ENCODE measurements at places on chromosomes 4 and X.

DNA sequence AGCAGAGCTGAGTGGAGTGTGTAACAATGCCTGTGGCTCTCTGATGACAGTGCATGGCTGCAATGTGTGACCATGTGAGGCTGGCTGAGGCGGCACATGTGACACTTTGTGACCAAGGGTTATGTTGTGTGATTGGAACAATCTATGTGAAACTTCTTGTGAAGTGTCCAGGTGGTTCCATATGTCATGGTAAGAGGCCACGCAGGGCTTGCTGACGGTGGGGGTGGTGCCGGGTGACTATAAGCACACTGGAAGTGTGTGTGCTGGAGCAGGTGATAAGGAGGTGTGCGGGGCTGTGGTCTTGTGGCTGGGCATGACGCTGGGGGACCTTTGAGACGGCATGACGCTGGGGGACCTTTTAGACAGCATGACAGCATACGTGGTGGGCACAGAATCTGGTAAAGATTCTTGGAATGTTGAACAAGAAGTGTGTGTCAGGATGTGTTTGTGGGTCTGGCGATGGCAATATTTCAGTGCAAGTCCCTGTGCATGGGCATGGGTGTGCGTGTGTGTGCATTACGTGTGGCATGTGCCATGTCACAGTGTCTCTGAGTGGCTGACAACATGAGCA lies 7.4 kb upstream of the HDAC6 start:
- no peak for DNase-seq

DNA sequence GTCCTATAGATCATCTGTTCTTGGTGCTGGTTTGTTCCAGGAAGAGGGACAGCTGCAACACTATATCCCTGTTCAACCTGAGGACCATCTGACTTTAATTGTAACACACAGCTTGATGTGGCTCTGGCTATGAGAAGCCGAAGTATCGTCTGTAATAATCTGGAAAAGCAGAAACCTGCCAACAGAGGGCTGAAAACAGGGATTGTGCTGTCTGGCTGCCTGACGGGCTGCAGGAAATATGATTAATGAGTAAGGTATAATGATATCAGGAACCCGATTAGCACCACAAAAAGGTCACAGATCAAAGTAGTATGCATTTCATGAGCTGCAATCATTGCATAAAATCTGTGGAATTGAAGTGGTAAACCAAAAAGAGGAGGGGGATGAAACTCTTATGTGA lies 170.4 kb upstream of the MAB21L2 start:
- DNase-seq, result no peak

- DNase-seq, result no peak
Observed at GRCh38 chrX:93580634-93581033, 92.7 kb downstream of the NAP1L3 start.

- no peak for DNase-seq
Observed at GRCh38 chr4:153476829-153477574, 10.8 kb downstream of the TMEM131L start.

DNA sequence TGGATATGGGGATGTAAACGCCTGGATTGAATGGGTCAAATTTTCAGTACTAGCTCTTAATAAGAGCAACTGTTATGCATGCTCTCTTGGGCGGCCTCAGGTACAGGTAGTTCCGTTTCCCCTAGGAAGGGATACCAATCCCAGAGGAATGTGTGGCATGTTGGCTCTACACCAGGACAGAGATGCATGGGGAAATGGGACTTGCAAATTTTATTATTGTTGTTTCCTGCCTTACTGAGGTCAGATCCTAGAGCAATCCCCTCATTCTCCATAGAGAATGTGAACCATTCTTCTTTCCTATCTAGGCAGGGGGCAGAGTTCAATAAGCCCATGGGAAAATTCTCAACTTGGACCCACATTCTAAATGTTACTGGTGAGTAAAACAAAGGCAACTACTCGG lies 361.8 kb upstream of the FGF16 start:
- no peak for DNase-seq

GRCh38 chr4:13174001-13174400 lies 310.1 kb downstream of the RAB28 start:
- DNase-seq, result no peak

- DNase-seq, result no peak
Observed at GRCh38 chr4:87716371-87717265, 66.5 kb downstream of the DMP1 start.

DNA sequence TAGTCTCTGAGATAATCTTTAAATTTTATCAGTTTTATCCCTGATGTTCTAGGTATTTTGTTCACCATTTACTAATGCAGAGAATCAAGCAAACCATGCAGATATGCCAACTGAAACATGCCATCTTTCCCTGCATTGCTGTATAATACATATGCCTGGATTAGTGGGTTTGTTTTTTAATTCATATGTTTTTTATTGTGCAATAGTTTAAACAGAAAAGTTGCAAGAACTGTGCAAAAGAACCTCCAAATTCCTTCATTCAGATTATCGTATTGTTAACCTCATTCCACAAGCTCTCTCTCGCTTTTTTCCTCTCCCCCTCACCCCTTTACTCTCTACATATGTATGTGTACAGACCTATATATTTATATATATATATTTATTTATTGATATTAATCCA lies 244.6 kb downstream of the NKX6-1 start:
- no peak for DNase-seq

DNA sequence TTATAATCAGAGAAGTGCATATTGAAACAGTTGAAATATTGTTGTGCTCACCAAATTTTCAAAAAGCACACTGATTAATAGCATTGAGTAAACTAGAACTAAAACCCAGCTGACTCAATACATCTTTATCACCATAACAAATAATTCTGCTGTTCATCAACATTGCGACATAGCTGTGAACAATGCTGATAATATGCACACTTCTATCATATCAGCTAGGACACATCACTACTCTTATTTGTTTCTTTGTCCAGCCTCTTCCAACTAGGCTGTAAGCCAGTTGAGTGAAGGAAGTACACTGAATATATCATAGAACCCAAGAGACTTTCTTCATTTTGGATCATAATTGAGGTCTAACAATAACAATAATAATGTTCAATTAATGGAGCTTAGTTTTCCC lies 349.7 kb downstream of the IQCM start:
- DNase-seq, result no peak

DNA sequence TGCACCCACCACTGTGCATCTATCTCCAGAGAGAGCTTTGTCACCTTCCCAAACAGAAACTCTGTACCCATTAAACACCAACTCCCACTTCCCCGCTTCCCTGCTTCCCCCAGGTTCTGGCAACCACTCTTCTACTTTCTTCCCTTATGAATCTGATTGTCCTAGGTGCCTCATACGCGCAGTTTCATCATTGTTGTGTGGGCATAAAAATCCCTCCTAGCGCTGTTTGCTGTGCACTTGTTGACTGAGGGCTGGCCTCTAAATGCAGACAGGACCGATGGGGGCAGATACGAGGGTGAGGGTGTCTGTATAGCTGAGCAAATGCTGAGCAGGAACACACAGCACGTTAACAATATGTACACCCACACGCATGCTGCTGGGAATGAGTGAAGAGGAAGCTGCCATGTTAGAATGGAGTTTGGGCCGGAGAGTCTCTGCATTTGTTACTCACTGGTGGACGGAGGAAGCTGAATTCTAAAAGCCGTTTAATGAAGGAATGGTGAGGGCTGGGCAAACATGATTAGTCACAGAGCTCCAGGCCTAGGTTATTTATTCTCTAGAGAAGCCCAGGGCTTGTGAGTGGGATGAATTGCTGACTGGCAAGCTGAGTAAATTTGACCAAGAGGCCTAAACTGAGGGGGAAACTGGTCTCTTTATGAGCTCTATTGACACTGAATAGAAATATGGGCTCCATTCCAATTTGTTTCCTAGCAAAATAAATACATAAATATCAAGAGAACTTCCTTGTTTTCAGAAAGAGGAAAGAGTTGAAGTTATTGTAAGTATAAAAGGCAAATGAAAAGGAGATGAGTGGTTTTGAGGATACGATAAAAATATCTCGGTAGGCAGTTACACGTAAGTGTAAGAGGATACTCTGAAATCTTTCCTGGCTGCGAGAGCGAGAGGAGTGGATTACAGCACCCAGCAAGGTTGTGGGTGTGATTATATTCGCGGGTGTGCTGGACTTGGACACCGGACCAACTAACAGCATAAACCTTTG lies 95.9 kb upstream of the RPS6KA3 start:
- no peak for DNase-seq

GRCh38 chr4:5894266-5894665 lies 1.4 kb upstream of the CRMP1 start:
- no peak for DNase-seq

DNA sequence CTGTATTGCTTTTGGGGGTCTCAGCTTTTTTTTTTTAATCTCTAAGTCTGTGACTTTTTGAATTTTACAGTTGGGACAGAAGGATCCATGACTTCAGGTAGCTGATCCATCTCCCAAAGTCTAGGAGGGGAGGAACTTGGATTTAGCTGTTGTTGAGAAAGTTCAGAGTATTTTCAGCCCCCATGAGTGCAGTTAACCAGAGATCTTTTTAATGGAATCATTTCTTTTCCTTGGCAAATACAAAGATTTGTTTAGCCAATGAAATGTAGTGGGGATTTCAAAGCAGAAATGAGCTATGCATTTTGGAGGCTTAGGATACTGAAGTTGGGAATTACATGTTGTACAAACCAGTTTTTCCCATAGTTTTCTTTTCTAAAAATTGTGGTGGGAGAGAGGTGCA lies 18.1 kb downstream of the FNIP2 start:
- no peak for DNase-seq

DNA sequence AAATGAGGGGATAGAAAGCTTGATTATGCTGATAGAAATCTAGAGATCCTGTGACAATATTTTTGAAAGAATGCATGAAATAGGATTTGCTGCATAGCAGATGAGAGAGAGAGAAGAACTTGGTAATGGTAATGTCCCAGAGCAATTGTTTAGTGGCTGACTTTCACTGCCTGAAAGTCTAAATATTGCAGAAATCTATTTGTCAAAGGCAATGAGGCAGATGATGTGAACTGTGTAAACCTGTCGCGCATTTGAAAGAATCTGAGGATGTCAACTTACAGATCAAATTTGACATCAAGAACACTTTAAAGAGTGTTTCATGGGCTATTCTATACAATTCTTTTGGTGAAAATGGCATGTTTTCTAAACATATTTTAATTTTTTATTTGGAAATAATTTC lies 133.6 kb downstream of the GPM6A start:
- no peak for DNase-seq

- no peak for DNase-seq
Observed at GRCh38 chrX:40460926-40461325, 119.8 kb upstream of the ATP6AP2 start.

DNA sequence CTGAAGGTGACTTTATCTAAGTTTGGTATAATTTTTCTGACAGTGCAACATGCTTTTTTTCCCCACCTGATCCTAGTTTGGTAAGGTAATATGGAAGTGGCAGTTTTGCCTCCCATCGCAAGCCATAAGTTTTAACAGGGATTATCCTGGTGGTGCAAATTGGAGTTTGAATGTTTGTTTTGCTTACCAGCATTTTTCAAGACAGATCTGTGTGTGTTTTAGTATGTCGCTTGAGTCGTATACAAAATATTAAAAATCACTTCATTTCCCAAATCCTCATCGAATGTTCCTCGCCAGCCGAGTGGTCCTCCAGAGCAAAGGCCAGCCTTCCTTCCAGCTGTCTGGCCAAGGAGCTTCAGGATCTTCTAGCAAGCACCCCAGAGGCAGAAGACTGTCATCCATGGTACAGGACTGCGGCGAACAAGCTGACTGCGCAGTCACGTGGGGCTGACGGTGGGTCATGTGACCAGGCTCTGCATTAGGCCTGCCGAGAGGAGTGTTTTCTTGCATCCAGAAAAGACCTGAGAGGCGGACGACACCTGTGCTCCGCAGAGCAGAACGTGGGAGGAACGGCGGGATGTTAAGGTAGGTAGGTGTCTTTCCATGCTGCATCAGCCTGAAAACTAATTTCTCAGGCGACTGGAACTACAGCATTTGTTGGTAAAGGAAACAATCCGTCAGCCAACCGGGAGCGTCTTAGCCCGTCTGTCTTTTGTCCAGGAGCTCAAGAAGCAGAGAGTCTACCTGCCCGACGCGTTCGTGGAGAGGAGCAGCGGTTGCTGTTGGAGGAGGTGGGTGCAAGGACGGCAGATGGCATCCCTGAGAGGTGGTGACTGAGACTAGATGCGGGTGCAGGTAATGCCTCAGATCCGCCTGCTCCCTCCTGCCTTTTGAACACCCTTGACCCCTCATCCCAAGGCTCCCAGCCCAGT lies at the start of gene GPRASP3:
TSS of gene GPRASP3 (plus strand) at position 507 of the 932 bp plus-strand sequence. CDS start 28,253 bp downstream, outside the sequence.
- no peak for DNase-seq

DNA sequence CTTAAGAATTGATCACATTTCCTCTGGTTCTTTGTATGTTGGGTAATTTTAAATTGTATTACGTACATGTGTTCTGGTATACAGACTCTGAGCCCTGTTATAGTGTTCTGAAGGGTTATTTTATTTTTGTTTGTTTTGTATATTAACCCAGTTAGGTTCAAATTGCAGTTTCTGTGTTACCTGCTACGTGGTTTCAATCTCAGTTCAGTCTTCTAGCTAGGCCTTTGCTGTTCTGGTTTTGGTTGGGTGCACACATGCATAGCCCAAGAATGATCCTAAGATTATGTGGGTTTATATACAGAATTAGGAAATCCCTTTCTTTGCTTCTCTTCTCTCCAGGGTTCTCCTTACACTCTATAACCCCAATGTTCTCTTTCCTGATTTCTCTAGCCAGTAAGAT lies 161.0 kb downstream of the PPP1R2C start:
- DNase-seq, result no peak

DNA sequence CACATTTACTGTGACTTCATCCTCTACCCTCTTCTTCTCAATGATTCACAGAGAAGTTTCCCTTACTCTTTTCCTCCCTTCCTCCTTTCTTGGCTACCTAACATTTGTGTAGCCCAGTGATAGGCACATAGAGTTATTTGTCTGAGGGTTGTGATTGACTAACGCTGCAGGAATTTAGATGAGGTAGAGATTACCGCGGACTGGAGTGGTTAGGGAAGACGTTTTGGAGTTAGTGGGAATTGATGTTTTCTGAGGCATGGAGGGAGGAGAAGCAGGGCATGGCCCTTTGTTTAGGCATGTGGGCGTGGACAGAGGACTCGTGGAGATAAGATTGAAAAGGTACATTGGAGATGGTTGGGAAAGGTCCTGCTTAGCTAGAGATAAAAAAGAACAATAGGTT lies 246.7 kb downstream of the GPAT3 start:
- no peak for DNase-seq

DNA sequence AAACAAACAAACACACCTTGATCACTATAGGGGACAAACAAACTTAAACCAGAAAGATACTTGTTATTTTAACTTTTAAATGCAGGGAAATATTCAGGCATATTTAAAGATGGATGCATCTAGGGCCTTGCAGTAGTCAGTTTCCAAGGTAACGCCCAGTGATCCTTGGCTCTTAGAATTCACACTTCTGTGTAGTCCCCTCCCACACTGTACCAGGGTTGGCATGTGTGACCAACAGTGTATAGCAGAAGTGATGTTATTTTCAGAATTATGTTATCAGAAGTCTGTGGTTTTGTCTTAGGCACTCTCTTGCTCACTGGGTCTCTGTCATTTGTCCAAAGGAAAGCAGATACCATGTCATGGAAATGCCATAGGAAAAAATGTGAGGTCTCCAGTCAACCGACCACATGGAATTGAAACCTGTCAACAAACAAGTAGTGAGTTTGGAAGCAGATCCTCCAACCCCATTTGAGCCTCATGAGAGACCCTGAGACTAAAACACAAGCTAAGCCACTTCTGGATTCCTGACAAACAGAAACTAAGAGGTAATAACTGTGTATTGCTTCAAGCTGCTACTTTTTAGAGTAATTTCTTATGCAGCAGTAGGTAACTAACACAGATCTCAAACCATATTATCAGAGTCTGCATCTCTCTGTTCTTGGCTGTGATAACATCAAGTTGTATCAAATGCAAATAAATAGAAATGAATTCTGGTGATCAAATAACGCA lies 670.3 kb downstream of the KCTD8 start:
- no peak for DNase-seq

- no peak for DNase-seq
Observed at GRCh38 chr4:79650217-79650616, 242.2 kb upstream of the GK2 start.
